ENCODE measurements at places on chromosomes 1 and 21.

GRCh38 chr1:198628067-198628455, 10.8 kb upstream of the PTPRC start:
- no peak for DNase-seq

- DNase-seq, result no peak
These were observed 71.0 kb upstream of the GNG4 start for GRCh38 chr1:235720544-235720943.

GRCh38 chr1:180947499-180947885, 34.8 kb downstream of the KIAA1614 start:
- DNase-seq, result peak; percentile 7

DNA sequence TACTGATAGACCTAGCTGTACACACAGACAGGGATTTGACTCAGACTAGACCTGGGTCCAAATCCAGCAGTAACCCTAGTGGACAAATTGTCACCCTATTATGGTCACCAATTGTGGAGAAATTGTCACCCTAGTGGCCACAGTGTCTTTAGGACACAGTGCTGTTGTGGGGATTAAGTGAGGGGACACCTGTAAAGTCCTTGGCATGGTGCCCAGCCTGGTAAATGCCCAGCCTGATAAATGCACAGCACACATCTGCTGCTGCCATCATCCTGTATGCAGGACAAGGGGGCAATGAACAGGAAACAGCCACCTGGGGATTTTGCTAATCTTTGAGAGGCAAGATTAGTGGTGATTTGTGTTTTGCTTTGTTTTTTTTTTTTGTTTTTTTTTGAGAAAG, 2.3 kb downstream of the TMEM61 start:
- no peak for DNase-seq

GRCh38 chr1:51518033-51518585, 957 bp downstream of the EPS15 start:
- DNase-seq, result peak; percentile 25

- no peak for DNase-seq
These were observed 16.3 kb downstream of the CRB1 start for GRCh38 chr1:197284325-197284724.

DNA sequence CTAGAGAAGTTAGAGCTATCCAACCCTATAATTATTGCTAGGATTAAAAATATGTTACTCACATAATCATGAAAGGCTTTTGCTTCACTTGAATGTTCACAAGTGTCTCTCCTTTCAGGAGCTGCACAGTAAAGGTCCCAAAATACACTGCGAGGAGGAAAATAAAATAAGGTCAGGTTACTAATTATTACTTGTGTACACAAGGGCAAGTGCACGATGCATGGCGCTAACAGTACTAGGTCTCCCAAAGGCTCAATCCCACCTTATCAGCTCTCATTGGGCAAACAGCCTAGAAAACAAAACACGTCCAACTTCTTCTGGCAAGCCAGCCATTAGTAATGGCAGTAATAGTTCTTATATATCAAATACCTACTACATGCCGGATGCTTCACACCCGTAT, 4.4 kb downstream of the SSBP3 start:
- DNase-seq, result no peak

DNA sequence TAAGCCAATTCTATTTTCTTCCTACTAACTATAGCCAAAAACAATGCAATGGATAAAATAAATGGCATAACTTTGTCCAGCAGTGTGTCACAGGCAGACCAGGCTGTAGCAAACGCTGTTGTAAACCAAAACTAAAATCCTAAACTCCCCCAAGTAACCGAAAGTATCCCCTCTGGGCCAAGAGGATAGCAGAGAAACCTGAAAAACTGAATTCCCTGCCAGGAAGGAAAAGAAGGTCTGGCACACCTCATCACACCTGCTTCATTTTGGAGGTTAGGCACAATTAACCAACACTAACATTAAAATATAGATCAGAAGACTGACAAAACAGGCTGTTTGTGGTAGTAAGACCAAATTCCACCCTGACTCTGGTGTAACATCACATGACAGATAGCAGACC, 356.8 kb upstream of the C1orf87 start:
- no peak for DNase-seq

DNA sequence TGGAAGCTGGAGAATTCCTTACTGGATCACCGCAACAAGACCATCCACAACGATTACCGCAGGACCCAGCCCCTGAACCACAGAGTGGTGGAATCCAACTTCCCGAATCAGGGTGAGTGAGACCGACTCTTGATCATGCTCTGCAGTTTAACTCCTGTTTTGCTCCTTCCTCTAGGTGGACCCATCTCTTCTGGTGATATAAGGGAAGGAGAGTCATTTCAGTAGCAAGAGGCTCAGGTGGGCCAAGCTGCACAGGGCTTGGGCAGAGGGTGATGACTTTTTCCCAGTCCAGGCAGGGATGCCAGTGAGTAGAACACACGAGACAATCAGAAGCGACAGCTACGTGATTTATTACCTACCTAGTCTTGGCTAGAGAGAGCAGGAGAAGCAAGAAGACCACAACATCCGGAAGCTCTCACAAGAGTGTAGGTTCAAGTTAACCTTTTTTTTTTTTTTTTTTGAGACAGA, 25.2 kb downstream of the CA6 start:
- DNase-seq, result no peak

DNA sequence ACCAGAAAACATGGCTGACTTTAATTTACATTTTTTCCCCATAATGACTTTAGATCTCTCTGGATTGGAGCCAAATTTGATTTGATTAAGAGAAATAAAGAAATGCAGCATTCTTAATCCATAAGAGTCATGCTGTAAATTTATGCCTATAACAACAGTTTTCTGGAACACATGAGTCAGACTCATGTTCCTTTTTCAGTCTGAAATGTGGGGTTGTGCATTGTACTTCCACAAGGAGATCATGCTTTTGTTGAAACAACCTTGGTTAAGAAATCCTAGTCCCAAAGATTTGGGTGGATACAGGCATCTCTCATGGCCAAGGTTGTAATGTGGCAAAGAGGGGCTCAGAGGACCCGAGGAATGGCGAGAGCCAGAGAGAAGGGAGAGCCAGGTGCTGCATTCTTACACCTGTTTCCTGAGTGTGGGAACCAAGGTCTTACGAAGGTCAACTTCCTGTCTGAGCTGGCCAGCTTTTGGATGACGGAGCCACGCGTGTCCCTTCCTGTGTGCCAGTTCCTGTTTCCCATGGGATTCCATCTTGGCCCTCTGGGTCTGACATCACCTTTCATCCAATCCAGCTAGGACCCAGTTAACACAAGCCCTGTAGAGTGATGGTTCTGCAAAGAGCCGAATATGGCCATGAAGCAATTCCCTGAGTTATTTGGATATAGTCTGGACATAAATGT, 23.1 kb downstream of the CLDN14 start:
- DNase-seq, result no peak

- DNase-seq, result no peak
These were observed 33.9 kb downstream of the CAPN9 start for GRCh38 chr1:230781131-230781530.

DNA sequence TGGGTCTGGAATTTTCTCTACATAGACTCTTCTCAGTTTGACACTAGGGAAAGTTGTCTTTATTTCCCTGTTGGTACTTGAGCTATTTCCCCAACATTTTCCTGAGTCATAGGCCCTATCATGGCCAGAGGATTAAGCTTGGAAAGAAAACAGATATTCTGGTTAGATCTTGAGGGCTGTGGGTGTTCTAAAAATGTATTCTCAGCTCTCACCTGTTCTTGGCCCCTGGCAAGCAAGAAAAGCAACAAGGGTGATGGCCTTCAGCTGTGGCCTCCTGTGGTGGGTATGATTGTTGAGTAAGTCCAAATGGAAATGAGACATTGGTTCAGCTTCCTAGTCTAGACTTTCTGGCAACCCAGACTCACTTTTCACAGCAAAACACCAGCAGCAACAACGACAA, 17.4 kb upstream of the LCE3A start:
- no peak for DNase-seq

DNA sequence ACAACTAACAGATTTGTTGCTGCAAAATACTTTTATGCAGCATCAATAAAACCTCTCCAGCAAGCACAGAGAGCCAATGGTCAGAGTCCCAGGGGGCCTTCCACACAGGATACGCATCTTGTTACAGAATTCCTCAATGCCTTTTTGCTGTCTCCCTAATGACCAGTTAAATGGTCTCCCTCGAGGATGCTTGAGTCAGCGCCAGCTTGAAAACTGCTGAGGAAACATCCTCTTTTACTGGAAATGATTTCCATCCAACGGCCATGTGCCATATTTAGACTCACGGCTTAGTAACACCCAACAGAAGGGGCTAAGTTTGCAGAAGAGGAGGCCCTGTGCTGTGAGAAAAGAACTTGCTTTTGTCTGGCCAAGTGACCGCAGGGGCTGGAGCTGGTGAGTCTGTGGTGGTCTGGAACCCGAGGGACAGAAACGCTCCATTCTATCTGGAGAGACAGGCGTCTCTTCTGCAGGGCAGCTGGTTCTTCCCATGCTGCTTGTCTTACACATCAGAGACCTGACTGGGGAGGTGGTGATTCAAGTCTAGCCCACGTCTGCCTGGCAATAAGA, 496.4 kb downstream of the SETD4 start:
- no peak for DNase-seq

DNA sequence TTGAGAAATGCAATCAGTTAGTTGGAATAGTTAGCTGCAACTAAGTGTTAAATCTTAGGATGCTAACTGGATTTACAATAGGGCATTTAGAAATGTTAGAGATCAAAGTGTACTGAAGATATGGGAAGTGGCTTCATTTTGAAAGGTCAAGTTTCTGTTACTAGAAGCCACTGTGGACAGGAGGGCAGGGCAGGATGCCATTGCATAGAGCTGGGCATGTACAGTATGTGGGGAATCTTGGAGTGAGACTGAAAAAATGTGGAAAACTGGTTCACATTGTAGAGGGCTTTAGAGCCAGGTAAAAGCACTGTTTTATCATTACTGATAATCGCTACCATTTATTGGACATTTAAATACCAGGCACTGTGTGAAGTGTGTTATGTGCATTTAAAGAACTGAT, 31.0 kb downstream of the ARID1A start:
- DNase-seq, result no peak

GRCh38 chr1:197268012-197268411, at the start of gene CRB1:
TSS of gene CRB1 (plus strand) at chr1:197268252. CDS start at chr1:197268413, 161 bp downstream.
- no peak for DNase-seq

GRCh38 chr21:42490720-42491119, 5.3 kb downstream of the RSPH1 start:
- DNase-seq, result no peak

DNA sequence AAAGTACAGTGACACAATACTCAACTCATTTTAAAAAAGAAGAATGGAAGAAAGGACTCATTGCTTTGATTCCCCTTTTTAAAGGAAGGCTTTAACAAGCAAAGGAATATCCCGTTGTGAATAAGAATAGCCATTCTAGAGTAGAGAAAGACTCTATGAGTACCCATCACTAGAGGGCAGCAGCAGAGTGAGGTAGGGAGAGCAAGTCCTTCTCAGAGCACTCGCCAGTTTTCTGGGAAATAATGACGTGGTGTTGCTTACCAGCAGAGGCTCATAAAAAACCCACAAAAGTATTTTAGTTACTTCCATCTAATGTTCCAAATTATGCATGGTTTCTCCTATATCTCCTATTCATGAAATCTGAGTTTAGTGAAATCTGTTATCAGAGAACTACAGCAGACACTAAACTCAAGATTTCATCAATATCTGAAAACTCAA, 74.6 kb downstream of the USP24 start:
- DNase-seq, result no peak

- DNase-seq, result no peak
These were observed 140.4 kb upstream of the ADGRL2 start for GRCh38 chr1:81660286-81660685.

- DNase-seq, result no peak
These were observed 14.4 kb upstream of the SLC2A7 start for GRCh38 chr1:9040659-9041030.

- DNase-seq, result no peak
These were observed 256.6 kb upstream of the PTBP2 start for GRCh38 chr1:96464991-96465390.

DNA sequence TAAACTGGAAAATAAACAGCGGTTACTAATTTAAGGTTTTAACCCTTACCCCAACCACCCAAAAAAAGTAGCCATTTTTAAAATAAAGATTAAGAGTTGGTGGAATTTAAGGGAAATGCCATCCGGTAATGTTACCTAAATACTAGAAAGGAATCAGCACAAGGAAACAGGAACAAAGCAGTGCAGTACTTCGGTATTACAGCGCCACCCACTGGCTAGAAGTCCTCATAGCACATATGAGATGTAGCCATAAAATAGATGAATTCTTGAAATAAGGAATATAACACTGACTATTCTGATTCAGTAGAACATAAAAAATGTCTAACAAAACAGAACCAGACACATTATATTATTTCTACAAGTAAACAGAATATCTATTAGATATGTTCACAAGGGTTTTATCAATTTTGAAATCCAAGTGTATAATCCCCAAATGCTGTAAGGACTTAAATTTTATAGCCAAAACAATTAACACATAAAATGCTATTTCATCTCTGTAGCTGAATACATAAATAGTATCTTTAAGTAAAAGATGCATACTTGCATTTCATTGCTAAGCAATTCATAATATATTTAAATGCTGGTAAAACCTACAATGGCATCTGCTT, 58.8 kb downstream of the FRRS1 start:
- DNase-seq, result peak; percentile 13

- peak; percentile 51 for DNase-seq
These were observed 12.8 kb downstream of the ADAMTSL4 start for GRCh38 chr1:150561974-150562445.

- no peak for DNase-seq
These were observed 49.1 kb downstream of the EBNA1BP2 start for GRCh38 chr1:43123031-43123430.

GRCh38 chr1:154773551-154773950, 96.5 kb downstream of the KCNN3 start:
- no peak for DNase-seq

DNA sequence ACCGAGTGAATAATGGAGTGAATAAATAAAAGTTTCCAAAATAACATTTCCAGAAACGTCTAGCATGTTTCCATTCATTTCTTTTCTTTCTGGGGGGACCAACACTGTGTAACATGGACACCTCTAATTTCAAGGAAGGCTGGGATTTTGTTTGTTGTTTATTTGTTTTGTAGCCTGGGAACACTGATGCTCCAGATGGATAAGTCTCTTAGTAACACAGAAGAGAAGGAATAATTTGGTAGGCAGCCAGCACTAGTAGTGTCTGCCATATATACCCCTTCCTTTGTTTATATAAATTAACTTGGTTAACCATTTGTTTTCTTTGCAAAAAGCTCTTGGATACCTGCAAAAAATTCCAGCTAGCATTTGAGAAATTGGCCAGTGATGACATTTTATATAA, 411.4 kb upstream of the DEPDC1 start:
- DNase-seq, result no peak

- no peak for DNase-seq
These were observed 51.4 kb upstream of the SIM2 start for GRCh38 chr21:36647279-36648093.

- no peak for DNase-seq
These were observed 60.2 kb downstream of the TRABD2B start for GRCh38 chr1:47936916-47937551.

GRCh38 chr1:43438006-43438405, 15.7 kb downstream of the HYI start:
- DNase-seq, result no peak
